ENCODE measurements at places on chromosomes 3 and 15.

DNA sequence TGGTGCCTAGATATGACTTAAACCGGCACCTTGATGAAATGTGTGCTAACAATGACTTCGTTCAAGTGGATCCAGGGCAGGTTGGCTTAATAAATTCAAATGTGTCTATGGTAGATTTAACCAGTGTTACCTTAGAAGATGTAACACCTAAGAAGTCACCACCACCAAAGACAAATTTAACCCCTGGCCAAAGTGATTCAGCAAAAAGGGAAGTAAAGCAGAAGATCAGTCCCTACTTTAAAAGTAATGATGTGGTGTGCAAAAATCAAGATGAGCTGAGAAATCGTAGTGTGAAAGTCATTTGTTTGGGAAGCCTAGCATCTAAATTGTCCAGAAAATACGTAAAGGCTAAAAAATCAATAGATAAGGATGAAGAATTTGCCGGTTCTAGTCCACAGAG, 1.1 kb downstream of the FAN1 start:
- DNase-seq: no peak

- DNase-seq: no peak
Observed at GRCh38 chr3:178841011-178841410, 230.6 kb downstream of the ZMAT3 start.

- no peak for DNase-seq
Observed at GRCh38 chr3:80190051-80190450, 422.3 kb upstream of the ROBO1 start.

DNA sequence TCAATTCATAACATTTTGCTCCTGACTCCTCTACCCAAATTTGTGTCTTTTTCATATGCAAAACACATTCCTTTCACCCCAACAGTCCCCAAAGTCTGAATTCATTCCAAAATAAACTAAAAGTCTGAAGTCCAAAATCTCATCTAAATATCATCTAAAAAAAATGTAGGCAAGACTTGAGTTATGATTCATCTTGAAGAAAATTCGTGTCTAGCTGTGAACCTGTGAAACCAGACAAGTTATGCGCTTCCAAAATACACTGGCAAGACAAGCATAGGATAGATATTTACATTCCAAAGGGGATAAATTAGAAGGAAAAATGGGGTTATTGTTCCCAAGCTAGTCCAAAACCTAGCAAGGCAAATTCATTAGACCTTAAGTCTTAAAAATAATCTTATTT, 1302.0 kb upstream of the GBE1 start:
- DNase-seq: no peak

GRCh38 chr3:197511130-197511529, 44.6 kb downstream of the BDH1 start:
- no peak for DNase-seq

DNA sequence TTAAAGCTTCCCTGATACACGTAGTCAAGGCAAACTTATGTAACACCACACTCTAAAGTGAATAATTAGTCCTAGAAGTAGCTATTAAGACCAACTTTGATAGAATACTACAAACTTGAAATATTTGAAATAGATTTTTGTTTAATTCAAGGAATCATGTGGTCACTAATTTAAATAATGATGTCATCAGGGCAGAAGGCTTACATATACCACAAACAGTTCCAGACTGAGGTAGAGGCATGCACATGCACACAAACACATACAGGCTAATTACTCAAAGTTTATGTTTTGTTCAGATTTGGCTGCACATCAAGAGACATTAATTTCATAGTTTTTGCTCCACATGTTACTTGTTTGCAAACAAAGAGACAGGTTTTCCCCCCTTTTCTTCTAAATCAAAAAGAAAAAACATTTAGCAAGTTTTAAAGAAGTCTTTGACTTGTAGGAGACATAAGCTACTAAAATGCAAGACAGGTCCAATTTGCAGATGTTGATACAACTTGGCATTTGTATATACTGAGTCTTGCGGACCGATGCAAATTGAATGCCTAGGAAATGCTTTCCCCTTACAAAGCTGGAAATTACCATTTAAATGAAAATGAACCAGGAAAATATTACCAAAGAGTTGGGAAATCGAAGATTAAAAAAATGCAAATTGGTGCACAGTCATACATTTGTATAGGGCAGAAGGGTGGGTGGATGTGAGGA, 594.8 kb downstream of the MAGI1 start:
- DNase-seq: no peak

- no peak for DNase-seq
Observed at GRCh38 chr3:172221547-172221946, 182.2 kb downstream of the FNDC3B start.

DNA sequence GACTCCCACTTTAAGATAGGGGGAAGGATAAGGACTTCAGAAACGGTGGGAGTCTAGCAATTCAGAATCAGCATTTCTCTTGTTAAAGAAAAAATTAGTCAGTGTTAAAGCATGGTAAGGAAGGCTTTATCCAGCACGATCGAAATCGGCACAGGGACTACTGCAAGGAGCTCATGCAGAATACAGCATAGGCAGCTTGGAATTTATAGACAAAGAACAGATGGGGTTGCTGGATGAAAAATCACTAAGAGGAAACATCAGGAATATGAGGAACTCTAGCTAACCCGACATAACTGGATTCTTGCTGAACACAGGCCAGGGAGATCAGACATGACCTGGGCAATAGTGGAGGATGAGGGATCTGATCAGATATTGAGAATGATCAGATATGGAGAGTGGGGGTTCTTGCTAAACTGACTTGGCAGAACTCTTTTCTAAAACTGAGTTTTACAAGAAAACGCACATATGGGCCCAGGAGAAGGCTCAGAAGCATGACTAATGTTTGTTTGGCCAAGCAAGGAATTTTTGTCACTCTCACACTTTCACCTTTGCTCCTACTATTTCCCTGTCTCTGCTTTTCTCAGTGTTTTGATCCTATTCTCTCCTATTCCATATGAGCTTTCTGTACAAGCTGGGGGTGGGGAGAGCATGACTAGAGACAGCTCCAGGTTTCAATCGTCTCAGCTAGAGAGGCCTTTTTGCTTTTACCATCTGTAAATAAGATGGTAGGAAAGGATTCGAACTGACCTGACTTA, 3.9 kb upstream of the PLCH1 start:
- DNase-seq: no peak

DNA sequence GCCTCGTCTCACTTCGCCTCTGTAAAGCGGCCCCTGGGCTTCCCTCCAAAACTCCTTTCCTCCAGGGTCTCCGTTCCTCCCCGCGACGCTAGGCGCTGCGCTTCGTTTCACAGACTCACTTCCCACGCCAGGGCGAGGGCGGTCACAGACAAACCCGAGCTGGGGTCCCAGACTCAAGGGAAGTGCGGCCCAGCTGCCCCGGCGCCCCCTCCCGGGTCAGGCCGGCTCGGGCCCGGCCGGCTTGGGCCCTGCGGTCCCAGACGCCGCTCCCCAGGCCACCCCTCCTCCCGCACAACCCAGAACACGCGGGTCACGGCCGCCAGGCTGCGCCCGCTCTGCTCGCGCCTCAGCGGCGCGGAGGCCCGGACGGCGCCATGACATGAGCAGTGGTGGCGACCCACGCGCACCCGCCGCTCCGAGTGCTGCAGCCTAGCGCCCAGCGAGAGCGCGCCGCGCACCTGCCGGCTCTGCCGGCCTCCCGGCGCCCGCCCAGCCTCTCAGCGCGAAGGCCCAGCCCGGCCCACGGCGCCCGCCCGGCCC, 547 bp downstream of the NUP210 start:
- no peak for DNase-seq

- DNase-seq: no peak
Observed at GRCh38 chr3:160464321-160464720, 14.7 kb upstream of the TRIM59 start.

DNA sequence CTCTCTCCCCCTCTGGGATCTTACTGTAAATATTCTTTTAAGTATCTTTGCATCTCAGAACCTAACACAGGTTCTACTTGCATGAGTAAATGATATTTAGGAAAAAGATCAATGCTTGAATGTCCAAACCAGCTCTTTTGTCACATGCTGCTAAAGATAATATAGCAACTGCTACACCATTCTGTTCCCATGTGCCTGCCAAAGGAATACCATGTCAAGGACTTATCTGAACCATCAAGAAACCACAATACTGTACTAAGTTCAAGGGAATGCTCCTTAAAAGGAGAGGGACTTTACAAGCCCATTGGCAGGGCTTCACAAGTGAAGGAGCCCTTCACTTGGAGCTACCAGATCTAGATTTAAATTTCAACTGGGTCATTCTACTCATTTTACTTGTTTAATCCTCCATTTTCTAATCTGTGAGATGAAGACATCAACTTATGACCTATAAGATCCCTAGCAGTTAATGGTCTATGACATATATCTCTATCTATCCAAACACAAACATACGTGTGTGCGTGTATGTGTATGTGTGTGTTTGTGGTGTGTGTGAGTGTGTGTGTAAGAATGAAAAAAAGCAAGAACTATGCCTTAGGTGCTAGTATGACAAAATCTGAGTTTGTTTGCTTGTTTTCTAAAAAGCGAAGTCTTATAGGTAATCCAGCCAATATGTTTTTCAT, 13.0 kb upstream of the SEC62 start:
- no peak for DNase-seq

DNA sequence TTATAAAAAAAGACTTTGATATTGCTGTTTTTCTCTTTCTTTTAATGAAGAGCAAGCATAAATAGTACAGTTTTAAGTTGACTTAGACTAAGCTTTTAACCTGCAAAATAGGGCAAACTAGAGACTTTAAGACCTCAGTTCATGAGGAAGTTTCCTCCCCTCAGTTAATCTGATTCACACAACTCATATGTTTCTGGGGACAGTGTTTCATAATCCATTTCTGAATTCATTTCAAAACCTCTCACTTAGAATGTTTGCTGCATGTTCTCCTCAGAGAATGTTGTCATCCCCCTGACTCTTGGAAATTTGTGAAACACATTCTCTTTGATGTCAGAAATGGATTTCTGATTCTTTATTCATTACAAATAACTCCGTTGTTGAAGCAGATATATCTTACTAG, 79.3 kb upstream of the SKOR1 start:
- no peak for DNase-seq

GRCh38 chr15:66294157-66294931, 976 bp downstream of the DIS3L start:
- DNase-seq: no peak

GRCh38 chr3:35633332-35634124, 5.8 kb upstream of the ARPP21 start:
- DNase-seq: no peak

DNA sequence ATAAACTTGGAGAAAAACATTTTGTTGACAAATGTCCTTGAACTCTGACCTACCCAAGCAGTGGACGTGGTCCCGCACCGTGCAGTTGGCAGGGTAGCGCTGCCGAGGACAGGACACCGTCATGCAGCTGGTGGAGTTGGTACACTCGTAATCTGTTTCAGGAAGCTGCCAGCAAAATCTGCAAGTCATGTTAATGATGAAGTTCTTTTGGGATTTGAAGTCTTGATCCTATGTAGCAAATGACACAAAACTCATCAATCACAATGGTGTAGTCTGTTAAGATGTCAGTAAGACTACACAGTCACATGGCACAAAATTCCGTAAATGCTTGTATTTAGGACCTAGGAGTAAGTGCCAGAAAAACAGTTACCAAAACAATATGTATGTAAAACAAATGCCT, 5.5 kb downstream of the TM2D3 start:
- no peak for DNase-seq

GRCh38 chr3:108500728-108501127, 9.7 kb downstream of the MYH15 start:
- no peak for DNase-seq

DNA sequence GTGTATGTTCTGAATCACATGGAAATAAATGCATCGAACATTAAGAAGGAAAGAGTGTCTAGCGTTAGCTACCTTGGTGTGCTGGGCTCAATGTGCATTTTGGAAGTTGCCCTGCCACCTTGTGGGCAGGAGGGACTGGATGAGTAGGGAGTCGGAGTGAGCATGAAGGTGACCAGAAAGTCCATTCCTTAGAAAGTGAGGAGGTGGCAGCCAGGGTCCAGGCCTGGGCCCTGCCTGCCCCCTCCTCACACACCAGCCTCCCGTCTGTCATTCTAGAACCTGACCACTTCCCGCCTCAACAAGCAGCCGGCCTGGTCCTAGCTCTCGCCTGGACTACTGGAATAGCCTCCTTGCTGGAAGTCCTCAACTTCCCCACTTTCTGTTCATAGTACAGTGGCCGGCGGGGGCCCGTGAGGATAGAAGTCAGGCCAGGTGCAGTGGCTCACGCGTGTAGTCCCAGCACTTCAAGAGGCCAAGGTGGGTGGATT, 10.2 kb upstream of the GATA2 start:
- DNase-seq: no peak

DNA sequence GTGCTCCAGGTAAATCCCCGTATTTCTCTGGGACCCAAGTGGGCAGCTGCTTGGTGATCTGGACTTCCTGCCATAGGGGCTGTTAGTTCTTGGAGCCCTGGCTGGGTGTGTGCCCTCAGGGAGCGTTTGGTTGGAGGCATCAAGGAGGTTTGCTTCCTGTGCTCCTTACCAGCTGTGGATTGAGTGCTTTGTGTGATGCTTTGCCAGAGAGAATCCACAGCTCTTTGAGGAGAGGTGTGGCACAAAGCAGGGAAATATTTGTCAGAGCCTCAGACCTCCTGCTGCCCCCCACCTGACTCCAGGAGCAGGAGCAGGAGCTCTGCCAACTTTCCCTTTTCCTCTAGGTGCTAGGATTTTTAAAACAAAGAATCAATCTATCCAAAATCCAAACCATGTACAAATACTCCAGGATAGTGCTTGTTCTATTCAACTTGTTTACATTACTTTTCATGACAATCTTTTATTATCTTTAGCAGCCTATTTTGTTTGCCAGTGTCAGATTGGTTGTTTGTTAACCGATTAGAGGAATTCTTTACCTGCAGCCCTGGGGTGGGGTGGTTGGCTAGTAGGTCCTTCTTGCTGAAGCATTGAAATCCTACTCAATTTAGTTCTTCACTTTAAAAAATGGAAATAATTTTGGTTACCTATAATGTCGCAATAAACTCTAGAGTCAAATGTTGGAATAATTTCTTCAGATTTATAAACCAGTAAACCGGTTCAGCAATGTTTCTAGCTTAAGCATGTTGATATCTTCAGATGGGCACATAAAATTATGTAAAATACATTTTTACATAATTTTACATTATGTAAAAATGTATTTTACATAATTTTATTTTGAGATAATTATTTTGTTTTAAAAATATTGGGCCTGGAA, 2.5 kb downstream of the CTDSPL start:
- DNase-seq: no peak

- DNase-seq: no peak
Observed at GRCh38 chr3:59451800-59452746, 402.2 kb upstream of the CFAP20DC start.

DNA sequence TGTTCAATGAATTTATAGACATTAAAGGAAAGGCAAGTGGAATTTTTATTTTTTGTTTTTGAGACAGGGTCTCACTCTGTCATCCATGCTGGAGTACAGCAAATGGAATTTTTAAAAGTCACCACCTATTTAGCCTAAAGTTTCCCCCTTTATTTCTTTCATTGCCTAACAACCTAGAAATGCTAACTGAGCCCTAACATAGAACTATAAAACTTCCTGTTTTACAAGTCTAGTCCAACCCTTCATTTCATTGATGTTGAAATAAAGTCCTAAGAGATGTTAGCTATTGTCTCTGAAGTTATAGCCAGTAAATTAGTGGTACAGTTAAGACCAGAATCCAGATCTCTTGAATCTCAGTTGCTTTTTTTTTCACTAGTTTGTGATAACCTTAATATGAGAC, 39.0 kb downstream of the MAPK6 start:
- no peak for DNase-seq

All from stimulated activated CD4-positive, alpha-beta T cell treated with anti-CD3 and anti-CD28 coated beads, TNF-alpha, amount 100 ng/mL, for 48 hours (primary cell).